Breast epithelium (tissue), 4 donors: ENCODE measurements at places on chromosomes 16 and 17. TPM values are rescaled to one million over a fixed set of nuclear protein-coding genes. Genes with fewer than 3 reads are reported as not detected.

DNA sequence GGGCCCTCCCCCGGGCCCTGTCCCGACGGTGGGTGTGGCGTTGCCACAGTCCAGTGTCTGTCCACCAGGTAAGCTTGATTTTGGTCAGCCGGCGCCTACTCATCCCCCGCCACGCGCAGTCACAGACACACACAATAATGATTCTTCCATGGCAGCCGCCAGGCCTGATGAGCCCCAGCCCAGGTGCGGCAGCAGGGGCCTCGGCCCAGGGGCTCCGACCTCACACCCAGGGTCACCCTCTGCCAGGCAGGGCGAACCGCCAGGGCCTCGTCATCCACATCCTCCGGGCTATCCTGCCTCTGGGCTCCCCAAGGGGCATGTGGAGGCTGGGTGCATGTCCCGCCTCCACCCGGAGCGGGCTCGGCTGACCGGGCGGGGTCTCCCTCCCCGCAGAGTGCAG lies 7.5 kb downstream of the TPSG1 start:
- DNase-seq, result no peak
- H3K27ac ChIP-seq, result no peak overlapping the region
- H3K27me3 ChIP-seq, result no peaks in the 10 kb centered on the region

GRCh38 chr17:63476854-63477479 lies at the start of gene ACE:
TSS of gene ACE (plus strand) at chr17:63477061. CDS start at chr17:63477095, 34 bp downstream.
- H3K36me3 ChIP-seq, result no peaks in the 10 kb centered on the region
- peak within 1 kb of the TSS; percentile 59 for H3K4me3 ChIP-seq
- H3K27ac ChIP-seq, result peak within 1 kb of the TSS; percentile 39
- DNase-seq, result no peak
- H3K27me3 ChIP-seq, result peaks cover 3% of the 10 kb centered on the region
- peaks cover 7% of the 10 kb centered on the region for H3K4me1 ChIP-seq

DNA sequence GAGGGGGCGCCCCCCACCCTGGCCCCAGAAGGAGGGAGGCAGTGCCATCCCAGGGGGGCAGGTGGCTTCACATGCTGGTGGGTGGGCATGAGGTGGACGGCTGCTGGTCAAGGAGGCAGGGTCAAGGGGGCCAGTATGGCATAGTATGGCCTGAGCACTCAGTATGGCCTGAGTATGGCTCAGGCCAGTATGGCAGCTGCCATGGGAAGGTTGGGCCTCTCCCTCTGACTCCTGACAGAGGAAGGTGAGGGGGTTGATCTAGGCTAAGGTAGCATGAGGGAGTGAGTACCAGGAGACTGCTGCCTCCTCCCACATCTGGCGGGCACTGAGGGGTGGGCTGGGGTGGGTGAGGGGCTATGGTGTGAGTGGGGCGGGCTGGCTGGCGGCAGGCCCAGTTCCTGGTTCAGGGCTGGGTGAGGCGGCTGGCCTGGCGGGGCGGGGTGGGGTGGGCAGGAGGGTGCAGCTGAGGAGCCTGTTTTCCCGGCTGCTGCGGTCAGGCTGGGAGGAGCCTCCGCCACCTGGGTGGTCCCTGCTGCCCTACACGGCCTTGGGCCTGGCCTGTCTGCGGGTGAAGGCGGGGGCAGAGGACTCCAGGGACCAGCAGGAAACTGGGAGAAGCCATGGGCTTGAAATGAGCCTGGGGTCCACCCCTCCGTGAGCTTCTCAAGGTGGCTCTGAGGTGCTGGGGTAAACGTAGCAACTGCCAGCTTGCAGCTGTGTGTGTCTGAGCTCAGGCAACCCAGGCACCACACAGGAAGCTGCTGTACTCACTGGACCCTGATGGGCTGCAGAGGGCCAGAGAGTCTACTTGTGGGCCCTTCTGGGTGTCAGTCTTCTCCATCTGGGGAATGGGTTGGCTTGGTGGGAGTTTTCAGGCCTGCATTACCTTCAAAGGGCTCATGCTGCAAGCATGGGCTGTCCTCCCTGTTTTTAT lies 57.0 kb downstream of the RAI1 start:
- H3K4me3 ChIP-seq, result no peak overlapping the region
- peak; percentile 78 for DNase-seq
- peaks cover 28% of the 10 kb centered on the region for H3K4me1 ChIP-seq
- no peaks in the 10 kb centered on the region for H3K36me3 ChIP-seq
- H3K27me3 ChIP-seq, result no peaks in the 10 kb centered on the region

GRCh38 chr17:48471817-48472410 lies 41.9 kb upstream of the SKAP1 start:
- H3K36me3 ChIP-seq, result no peaks in the 10 kb centered on the region
- H3K27me3 ChIP-seq, result peaks cover 13% of the 10 kb centered on the region
- no peak overlapping the region for H3K4me3 ChIP-seq
- no peak overlapping the region for H3K27ac ChIP-seq
- no peaks in the 10 kb centered on the region for H3K4me1 ChIP-seq

DNA sequence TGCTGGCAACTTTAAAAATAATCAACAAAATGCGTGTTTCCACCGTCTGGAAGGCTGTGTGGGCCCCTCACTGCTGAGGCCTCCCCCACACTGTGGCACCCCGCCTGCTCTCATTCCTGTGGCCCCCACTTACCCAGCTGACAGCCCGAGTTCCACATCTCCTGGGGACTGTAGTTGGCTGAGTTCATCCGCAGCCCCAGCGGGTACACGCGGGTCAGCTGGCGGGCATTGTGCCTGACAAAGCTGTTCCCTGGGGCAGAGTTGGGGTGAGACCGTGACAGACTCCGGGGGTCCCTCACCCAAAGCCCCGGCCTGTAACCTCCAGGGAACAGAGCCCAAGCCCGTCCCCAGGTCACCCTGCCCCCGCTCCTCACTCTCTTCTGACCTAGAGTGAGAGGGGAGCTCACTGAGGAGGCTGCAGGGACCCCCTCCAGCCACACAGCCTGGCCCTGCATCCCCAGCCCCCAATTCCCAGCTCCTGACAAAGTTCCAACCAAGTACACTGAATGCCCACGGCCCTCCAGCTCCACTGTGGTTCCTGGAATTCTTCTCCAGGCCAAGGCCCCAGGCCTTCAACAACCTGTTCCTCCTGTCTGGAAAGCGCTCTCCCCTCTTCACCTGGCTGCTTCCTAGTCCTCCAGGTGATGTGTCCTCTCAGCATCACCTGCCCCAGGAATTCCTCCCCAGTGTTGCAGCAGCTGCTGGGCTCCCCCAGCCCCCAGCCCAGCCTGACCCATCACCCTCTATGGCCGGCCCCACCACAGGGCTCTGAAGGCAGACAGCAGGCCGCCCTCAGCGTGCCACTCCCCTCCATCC lies 18.0 kb downstream of the PLCD3 start:
- no peak for DNase-seq
- H3K27me3 ChIP-seq, result no peaks in the 10 kb centered on the region

GRCh38 chr17:16027708-16028584 lies 28.3 kb downstream of the TTC19 start:
- peaks cover 5% of the 10 kb centered on the region for H3K36me3 ChIP-seq
- no peaks in the 10 kb centered on the region for H3K27me3 ChIP-seq
- peak overlapping the region; percentile 44 for H3K27ac ChIP-seq

- peaks cover 5% of the 10 kb centered on the region for H3K4me1 ChIP-seq
- no peaks in the 10 kb centered on the region for H3K36me3 ChIP-seq
- H3K4me3 ChIP-seq, result no peak overlapping the region
- H3K27ac ChIP-seq, result no peak overlapping the region
- no peak for DNase-seq
Observed at GRCh38 chr17:34628879-34629278, 49.5 kb downstream of the TMEM132E start.

The MT1G gene
- 224 TPM for total RNA-seq

The TBC1D16 gene
- total RNA-seq, result 92.2 TPM
